ENCODE measurements at places on chromosomes 11 and 22.
A peak's percentile ranks its signal among the peaks of the same experiment; 100 is the strongest.

DNA sequence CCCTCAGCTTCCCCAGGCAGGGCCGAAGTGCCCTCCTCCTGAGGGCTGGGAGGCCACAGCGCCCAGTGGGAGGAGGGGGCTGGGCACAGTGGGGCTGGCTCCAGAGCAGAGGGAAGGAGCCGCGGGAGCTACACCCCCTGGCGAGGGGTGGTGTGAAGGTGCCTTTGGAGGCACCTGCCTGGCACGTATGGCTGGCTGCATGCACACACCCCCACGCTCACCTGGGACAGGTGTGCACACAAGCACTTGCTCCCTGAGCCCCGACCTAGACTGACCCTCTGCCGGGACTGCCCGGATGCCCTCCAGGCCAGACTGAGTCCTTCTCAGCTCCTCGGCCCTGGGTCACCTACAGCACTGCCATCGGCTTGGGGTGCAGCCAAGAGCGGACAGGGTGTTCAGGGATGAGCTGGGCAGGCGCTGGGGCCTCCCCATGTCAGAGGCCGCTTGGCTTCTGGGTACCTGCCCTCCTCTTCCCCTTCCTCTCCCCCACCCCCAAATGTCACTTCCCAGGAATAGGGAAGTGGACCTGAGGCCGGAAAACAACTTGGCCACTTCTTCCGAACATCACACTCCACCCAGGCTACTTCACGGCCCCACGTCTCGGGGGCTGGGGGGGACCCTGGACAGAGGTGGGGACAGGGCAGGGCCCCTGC, 7.4 kb upstream of the PIM3 start:
- no peak for DNase-seq

GRCh38 chr11:6203327-6203726, 2.0 kb upstream of the C11orf42 start:
- DNase-seq, result peak; percentile 23

DNA sequence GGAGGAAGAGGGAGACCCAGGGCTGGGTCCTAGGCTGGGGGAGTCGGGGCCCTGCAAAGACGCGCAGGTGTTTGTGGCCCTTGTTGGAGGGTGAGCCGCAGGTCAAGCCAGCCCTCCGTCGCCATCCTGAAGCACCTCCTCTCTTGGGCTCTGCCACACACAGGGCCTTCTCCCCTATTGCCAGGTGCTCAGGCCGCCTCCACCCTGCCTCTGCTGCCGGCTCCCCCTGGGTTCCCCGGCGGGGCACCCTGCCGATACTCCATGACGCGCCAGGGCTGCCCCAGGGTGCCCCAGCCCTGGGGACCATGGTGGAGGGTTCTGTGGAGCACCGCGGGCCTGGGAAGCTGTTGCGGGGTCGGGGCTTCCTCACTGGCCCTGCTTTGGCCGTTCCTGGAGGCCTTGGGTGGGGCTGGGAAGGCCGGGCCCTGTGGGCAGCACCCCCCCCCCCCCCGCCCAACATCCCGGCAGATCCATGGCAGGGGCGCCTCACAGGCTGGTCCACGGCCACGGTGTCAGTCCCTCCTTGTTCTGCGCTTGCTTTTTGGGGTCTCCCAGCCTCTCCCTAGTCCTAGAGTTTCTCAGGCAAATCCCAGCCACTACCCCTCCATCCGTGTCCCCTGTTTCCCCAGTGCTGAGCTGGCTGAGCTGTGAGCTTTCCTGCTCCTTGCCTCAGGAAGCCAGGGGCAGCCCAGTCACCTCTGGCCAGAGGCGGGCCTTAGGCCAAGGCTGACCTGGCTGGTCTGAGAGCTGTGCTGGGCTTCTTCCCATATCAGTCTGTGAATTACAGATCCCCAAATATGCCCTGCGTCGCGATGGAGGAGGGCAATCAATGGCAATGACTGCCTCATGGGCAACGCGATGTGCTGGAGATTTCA, 2.3 kb upstream of the ADORA2A start:
- DNase-seq, result no peak

- DNase-seq, result no peak
Observed at GRCh38 chr11:74532501-74533246, 39.1 kb upstream of the LIPT2 start.

DNA sequence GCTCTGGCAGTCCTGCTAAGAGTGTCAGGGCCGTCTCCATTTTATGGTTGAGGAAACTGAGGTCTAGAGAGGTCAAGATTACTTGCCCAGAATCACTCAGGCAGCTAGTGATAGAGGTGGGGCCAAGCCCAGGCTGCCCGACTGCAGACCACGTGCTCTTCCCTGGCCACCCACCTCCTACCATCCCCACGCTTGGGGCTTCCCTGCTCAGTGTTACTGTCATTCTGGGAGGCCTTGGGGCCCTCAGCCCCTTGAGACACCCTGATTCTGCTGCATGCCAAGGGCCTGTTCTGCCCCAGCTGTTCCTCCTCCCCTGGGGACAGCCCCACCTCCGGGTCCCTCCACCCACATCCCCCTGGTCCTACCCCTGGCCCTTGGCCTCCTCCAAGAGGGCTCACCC, 17.2 kb upstream of the TAB1 start:
- DNase-seq, result no peak

DNA sequence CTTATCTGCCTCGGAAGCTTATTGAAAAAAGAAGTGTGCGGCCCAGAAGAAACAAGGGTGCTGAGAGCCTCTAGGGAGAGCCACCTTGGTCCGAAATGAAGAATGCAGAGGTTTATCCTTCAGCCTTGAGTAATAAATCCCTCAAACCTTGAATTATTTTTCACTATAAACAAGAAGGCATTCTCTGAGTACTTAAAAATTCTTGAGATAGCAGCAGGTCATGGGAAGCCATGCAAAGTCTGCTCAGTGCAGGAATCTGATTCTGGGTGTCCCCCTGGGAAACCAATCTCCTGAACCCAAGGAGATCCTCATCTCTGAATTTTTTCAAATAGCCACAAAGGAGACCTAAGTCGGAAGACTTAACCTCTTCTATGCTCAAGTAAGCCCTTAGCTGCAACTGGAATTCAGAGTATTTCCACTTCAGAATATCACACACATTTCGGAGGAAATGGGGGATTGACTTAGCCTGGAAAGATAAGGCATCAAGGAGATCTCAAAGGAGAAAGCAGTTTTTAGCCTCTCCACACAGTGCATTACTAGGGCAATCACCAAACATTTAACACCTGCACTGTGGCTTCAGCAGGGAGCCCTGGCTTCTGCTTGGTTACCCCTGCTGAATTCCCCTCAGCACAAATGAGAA, 365.0 kb downstream of the ETS1 start:
- DNase-seq, result no peak

GRCh38 chr11:12091956-12092558, 18.3 kb upstream of the MICAL2 start:
- no peak for DNase-seq

DNA sequence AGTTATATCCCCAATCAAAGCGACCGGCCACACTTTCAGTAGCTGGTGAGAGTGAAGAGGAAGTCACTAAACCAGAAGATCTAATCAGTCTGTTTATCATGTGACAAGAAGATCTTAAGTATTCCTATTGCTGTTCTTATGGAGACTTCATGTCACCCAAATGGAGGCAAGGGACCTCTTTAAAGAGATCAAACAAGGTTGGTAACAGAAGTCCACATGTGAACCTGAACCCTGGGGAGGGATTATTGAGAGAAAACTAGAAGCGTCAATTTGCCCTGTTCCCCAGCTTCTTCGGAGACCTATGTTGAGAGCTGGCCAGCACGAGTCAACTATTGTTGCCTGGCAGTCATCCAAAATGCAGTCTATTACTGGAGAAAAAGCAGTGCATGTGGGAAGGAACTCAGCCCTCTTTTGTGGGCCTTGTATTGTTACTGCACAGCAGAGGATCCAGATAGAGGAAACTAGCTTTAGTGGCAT, 76.9 kb upstream of the CTSC start:
- no peak for DNase-seq

GRCh38 chr11:12767027-12767426, 92.8 kb downstream of the TEAD1 start:
- no peak for DNase-seq

- DNase-seq, result no peak
Observed at GRCh38 chr11:48880021-48880441, 103.7 kb downstream of the TRIM51G start.

DNA sequence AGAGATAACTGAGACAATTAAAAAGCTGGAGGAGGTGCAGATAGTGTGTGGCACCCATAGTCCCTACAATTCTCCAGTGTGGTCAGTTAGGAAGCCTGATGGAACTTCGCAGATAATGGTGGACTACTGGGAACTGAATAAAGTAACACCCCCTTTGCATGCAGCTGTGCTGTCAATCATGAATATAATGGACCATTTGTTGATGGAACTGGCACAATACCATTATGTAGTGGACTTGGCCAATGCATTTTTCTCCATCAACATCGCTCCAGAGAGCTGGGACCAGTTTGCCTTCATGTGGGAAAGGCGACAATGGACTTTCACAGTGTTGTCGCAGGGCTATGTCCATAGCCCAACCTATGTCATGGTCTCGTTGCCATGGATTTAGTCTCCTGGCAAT, 324.2 kb downstream of the TMEM135 start:
- no peak for DNase-seq

- DNase-seq, result no peak
Observed at GRCh38 chr22:30569674-30570202, 4.7 kb downstream of the GAL3ST1 start.

DNA sequence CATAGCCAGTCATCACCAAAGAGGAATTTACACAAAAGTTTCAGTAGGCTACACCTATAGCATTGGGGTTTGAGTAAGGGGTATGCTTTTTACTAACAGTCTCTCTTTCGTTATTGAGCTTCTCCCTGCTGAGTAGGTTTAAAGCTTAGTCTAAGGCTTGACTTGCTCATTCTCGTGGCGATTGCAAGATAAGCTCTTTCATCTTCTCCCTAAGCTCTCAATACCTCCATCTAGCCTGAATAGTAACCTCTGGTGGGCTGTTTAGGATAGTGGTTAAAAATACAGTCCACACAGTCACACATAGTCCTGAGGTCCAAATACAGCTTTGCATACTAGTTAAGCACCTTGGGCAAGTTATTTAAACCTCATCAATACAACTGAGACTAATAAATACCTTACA, 65.6 kb downstream of the IMMP1L start:
- DNase-seq, result no peak
